ENCODE measurements at places on chromosomes 2 and 18. TPM values are rescaled to one million over a fixed set of nuclear protein-coding genes. Genes with fewer than 3 reads are reported as not detected.

DNA sequence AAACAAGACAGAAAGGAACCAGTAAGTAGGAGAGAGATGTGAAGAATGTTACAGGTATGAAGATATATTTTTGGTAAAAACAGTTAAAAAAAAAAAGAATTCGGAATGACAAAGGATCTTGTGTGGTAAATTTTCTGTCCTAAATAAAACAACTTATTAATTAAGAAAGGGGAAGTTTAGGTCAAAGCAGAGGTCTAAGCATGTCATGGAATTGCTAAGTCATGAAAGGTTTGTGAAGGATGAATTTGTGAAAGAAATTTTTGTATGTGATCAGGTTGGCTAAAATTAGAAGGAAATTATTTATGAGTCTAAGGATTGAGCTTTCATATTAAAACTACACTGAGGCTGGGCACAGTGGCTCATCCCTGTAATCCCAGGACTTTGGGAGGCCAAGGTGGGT, 11.1 kb upstream of the ALPG start:
- no peak for DNase-seq

- DNase-seq = no peak
Measured at GRCh38 chr2:20976527-20976926, 67.3 kb downstream of the APOB start.

Gene CNPPD1
- 78.9 TPM for total RNA-seq

- DNase-seq = no peak
Measured at GRCh38 chr18:77622009-77622692, 372.5 kb downstream of the GALR1 start.

GRCh38 chr2:2850859-2851258, 519.8 kb upstream of the MYT1L start:
- DNase-seq = no peak

Gene SERPINB3
- not detected for total RNA-seq

Gene CYP26B1
- 0.16 TPM for total RNA-seq

Gene DPP10
- total RNA-seq = not detected

DNA sequence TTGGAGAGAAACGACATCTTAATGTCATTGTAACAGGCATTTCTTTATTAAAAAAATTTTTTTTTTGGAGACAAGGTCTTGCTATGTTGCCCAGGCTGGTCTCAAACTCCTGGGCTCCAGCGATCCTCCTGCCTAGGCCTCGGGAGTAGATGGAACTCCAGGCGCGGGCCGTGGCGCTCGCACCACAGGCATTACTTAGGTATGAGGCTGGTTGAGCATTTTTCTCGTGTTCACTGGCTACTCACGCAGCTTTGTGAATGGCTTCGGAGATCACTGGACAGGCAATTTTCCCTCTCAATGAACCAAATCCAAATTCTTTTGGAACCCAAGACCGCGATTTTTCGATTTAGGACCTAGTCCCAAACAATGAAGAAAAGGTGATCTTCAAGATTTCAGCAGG, 795 bp upstream of the TCF7L1 start:
- DNase-seq = no peak

Measured in activated T-cell treated with anti-CD3 and anti-CD28 coated beads, Interleukin-2, amount 50 U/mL, for 4 hours (primary cell).